ENCODE measurements at places on chromosomes 4 and X.

GRCh38 chr4:7790999-7791398, 148.7 kb downstream of the AFAP1 start:
- no peak for DNase-seq

DNA sequence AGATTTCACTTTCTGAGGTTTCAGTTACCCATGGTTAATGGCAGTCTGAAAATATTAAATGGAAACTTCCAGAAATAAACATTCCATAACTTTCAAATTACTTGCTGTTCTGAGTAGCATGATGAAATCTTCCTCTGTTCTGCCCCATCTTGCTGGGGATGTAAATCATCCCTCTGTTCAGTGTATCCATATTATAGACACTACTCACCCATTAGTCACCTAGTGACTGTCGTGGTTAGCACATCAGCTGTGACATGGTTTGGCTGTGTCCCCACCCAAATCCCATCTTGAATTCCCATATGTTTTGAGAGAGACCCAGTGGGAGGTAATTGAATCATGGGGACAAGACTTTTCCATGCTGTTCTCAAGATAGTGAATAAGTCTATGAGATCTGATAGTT, 125.5 kb upstream of the GIMD1 start:
- peak; percentile 19 for DNase-seq

GRCh38 chrX:118496763-118497079, 1.1 kb downstream of the DOCK11 start:
- no peak for DNase-seq

GRCh38 chr4:37917388-37917787, 26.5 kb downstream of the TBC1D1 start:
- DNase-seq, result no peak

DNA sequence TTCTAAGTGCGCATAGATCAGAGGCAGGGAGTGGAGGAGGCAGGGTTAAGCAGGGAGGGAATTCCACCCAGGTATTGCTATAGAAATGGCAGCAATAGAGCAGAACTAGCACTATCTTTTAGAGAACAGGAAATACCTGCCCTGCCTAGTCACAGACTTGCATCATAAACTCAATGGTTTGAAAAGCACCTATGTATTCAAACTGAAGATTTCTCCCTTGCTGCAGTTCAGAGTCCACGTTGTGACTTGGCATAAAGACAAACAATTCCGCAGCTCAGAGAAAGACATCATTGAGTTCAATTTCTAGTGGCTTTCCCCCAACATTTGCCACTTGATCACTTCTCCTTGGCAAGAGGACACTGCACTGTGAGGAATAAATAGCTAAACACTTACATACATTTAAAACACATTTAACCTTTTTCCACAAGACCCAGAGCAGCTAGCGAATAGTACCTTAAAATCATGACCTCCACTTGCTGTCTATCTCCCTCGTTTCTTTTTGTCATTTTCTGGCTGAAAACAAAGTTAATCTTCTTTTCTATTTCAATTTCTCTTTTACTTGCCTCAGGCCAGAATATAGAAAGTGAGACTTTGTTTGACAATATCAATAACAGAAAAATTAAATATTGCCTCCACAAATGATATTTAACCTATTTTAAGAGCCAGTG, 42.4 kb downstream of the SLC7A11 start:
- no peak for DNase-seq

- no peak for DNase-seq
Observed at GRCh38 chrX:23756165-23756564, 13.1 kb upstream of the ACOT9 start.

DNA sequence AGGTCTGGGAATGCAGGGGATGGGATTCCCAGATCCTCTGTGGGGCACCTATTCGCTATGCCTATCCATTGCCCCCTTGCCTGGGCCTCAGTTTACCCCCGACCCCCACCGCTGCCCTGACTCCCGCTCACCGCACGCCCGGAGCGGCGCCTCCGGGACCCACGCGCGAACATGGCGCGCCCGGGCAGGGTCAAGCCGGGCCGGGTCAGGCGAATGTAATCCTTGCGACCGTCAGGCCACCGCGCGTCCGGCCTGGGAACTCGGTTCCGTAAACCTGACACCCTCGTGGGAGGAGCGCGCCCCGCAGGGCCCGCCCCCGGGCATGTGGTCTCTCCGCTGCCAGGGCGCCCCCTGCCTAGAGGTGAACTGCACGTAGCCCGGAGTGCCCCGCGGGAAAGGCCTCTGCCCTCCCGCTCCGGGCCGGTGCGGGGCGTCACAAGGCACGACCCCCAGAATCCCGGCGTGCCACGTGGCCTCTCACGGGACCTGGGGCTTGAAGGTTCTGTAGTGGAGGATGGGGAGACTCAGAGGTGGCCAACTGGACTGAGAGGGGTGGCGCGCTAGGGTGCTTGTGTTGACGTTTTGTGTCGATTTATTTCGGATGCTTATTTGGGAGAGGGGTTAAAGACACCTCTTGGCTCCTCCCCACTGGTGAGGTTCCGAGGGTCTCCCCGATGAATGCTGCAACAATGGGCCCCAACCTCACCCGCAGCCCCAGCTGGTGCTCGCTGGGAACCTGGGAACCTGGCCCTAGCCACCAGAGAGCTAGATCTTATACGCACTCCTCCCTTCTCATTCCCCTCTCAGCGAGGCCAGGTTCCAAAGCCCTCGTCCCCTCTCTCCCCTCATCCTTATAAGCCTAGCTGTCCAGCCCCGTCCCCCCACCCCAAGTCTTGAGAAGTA, at the start of gene PRICKLE3:
TSS of gene PRICKLE3 (minus strand) at position 249 of the 903 bp plus-strand sequence. CDS start at position 173, 76 bp downstream.
- DNase-seq, result no peak

- DNase-seq, result no peak
Observed at GRCh38 chrX:23334848-23335599, at the start of gene PTCHD1. Gene PTCHD1 (plus strand): TSS chrX:23334849. CDS start chrX:23334876, 27 bp downstream.

- DNase-seq, result no peak
Observed at GRCh38 chrX:46727441-46727840, 31.5 kb downstream of the SLC9A7 start.

DNA sequence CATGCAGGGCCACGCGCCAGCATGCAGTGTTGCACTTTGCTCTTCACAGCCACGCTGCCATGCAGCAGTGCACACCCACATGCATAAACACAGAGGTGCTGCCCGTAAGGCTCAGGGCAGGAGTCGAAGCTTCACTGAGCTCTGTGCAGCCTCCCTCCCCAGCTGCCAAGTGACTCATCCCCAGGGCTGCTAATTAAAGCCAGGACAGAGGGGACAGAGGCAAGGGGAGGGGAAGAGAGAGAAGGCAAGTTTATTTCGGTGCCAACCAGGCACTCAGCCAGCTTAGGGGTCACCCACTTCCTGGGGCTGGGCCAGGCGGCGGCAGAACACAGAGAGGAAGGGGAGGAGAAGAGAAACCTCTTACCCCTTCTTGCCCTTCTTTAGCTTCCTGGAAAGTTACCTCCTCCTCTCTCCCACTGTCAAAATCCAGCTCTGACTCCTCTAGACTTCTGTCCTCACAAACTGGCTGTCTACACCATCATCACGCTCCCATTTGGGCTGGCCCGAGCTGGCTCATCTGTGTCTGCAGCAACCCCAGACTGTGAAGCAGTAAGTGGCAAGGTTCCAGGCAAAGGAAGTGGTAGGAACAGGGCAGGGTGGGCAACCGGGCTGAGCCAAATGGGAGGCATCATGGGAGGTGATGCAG, 6.2 kb upstream of the IQSEC2 start:
- no peak for DNase-seq

GRCh38 chr4:128649575-128650205, 159.8 kb upstream of the JADE1 start:
- peak; percentile 16 for DNase-seq

DNA sequence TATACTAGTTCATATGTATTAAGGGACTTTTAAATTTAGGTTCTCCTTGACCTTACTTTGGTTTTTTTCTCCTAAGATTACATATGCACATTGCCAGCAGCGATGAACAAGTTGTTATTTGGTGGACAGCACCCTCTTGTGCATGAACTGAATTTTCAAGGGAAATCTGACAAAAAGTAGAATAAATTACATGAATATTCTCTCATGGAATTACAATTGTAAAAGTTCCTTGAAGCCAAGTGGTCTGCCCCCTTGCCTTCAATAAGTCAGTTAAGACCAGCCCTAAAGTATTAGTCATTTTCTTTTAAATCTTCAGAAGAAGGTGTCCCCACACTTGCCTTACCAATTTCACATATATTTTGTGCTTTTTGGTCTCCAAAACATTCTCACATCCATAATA, 30.7 kb upstream of the SMARCA5 start:
- DNase-seq, result peak; percentile 23

- no peak for DNase-seq
Observed at GRCh38 chrX:72269671-72270251, 7.3 kb downstream of the RPS4X start.

GRCh38 chr4:174248407-174248806, 35.1 kb downstream of the FBXO8 start:
- no peak for DNase-seq

GRCh38 chrX:21295246-21295820, 78.9 kb upstream of the CNKSR2 start:
- DNase-seq, result no peak

DNA sequence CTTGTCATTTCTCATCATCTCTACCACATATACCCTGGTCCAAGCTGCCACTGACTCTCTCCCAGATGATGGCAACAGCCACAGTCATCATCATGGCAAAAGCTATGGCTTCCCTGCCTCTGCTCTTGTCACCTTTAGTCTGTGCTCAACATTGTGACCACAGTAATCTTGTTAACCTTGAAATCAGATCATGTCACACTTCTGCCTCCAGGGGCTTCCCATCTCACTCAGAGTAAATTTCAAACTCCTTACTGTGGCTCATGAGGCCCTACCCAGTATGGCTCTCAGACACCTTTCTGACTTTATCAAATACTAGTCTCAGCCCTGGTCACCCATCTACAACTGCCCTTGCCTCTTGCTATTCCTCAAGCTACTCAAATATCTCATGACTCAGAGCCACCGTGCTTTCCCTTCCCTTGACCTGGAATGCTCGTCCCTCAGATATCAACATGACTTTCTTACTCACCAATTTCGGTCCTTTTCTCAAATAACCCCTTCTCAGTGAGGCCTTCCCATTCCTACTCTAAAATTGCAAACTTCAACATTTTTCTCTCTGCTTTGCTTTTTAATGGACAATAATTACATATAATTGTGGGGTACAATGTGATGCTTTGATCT, 41.1 kb upstream of the STIM2 start:
- no peak for DNase-seq

DNA sequence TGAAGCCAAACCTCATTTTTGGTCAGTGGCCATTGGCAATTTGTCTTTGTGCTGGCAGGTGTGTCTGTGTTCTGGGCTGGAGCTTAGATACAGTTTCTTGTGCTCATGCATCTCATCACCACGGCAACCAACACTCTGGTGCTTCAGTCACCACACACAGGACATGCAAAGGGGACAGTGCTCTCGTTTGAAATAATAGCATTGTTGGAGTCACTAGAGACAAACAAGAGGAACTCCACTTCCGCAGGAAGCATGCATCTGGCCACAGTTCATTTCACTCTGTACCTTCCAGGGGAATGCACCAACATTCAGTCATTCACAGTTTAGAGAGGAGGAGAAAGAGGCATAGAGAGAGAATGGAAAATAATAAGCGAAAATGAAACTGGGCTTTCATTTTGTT, 267.4 kb downstream of the ANK2 start:
- no peak for DNase-seq

DNA sequence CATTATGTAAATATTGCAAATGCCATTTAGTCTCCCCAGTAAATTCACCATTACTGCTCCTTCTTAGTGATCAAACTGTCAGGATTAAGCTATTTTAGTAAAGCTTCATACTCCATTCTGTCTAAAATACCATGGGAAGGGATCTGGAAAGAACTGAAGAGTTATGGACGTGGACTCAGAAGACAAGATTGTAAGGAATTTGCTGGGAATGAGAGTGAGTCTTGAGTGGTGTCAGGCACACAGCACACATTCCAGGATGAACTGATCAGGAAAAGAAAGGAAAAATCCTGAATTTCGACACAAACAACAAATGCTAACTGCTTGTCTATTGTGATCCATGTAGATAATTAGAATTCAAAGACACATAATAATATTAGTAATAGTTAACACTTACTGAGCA, 311.0 kb downstream of the CENPC start:
- DNase-seq, result peak; percentile 49

- DNase-seq, result no peak
Observed at GRCh38 chr4:100641336-100641735, 123.5 kb upstream of the EMCN start.

GRCh38 chr4:84238247-84239090, 260.6 kb downstream of the NKX6-1 start:
- peak; percentile 78 for DNase-seq

- DNase-seq, result no peak
Observed at GRCh38 chrX:44903830-44904530, 31.0 kb downstream of the KDM6A start.

GRCh38 chr4:26076896-26077295, 162.9 kb downstream of the SMIM20 start:
- no peak for DNase-seq

DNA sequence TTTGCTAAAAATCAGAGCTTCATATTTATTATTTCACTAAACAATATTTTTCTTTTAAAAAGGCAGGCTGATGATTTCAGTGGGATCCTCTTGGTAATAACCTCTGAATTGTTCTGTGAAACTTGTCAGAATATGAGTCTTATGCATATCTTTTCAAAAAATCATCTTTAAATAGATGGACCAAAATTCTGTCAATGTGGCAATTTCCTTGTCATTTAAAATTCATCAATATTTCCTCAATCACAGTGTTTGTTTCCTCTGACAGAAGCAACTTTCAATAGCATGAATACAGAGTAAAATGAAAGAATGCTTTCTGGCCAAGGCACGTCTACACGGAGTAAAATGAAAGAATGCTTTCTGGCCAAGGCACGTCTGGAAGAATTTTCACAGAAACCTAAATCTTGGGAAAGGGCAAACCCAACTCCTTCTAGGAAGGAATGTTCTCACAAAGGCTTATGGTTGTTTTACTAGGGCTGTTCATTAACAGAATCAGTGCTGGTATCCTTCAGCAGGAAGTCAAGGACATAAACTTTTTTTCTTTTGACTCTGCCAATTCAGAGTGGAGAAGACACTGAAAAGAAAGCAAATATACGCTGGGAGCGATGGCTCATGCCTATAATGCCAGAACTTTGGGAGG, 99.0 kb upstream of the GPR34 start:
- DNase-seq, result no peak

- no peak for DNase-seq
Observed at GRCh38 chr4:152258804-152259708, 276.8 kb downstream of the FBXW7 start.

DNA sequence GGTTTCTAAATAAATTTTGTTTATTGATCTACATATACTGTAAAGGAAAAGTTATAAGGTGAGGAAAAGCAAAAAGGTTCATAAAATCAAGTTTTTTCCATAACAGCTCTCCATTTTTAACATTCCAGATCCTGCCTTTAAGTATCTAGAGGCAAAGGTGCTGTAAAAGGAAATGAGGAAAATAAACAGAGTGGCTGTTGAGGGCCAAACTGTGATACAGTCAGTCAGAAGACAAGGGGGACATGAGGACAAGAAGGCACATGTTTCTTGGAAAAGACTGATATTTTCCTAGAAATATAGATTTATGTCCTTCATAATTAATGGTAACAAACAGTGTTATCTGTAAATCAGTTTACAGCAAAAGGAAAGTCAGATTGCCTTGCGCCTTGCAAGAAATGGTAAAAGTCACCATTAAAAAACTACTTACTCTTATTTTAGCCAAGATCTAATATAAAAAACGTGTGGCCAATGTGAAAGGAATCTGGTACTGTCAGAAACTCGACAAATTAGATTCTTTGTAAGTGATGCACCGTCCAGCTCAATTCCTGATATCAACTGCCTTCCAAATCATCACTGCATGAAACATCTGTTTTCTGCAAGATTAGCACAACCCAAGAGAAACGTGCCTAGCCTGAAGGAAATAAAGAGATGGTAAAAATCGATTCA, 34.0 kb upstream of the VEGFD start:
- DNase-seq, result no peak
